Activated gamma-delta T cell (primary cell): ENCODE measurements at places on chromosomes 6 and 20.

DNA sequence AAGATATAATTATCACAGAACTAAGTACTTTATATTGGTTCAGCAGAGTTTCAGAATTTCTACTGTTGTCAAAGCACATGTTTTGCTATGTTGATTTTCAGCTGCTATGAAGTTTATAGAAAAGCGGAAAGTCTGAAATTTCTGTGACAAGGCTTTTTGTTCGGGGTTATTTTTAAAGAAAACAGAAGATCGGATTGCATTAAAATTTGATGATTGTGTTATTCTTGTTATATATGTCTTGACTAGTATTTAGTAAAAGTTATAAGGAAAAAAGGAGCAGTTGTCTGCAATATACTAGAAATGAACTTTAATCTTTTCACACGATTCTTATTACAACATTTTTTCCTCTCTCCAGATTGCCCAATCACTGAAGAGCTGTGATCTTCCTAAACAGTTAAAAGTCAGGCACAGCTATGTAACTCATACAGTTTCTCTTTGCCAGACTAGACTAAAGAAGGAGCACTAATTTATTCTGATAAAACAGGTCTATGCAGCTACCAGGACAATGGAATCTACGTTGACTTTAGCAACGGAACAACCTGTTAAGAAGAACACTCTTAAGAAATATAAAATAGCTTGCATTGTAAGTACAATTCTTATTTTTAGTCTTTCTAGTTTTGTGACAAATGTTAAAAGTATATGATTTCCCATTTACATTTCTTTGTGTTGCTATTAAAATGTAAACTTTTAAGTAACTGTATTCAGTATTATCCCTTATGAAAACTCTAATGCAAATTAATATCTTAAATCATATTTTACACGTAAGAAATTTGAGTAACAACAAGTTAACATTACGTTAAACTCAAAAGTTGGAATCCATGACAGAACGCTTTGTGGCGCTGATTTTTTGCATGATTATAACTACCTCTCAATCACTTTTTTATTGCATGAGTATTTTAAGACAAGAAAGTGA lies at the start of gene ENPP3:
Gene ENPP3 (plus strand): TSS at position 423 of the 913 bp plus-strand sequence. CDS start 83 bp downstream, at position 506.
- no peak for DNase-seq

DNA sequence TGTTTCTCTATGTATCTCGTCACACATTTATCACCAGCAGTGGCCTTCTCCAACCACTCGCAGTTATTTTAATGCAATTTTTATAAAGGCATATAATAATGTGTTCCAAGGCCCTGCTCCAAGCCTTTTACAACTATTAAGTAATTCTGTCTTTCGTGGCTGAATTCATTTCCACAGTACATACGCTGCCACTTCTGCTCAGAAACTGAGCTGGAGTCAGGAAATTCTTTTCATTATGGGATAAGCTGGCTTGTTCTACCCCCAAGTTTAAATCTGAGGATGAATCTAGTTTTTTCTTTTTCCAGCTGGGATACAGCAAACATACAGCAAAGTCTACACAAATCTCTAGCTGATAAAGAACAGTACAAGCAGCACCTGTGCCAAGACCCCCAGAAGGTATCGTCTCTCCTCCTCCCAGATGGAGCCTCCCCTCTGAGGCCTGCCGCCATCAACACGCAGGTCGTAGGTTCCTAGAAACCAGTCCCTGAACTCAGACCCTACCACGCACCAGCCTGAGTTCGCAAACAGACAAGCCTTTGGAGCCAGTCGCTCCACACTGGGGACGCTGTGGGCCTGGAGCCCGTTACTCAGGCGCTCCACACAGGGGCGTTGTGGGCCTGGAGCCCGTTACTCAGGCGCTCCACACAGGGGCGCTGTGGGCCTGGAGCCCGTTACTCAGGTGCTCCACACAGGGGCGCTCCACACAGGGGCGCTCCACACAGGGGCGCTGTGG lies 263.5 kb downstream of the THBS2 start:
- DNase-seq, result no peak

- DNase-seq, result no peak
These were observed 44.3 kb downstream of the USP49 start for GRCh38 chr6:41850861-41851260.

GRCh38 chr6:77425216-77425615 lies 38.1 kb downstream of the HTR1B start:
- no peak for DNase-seq

GRCh38 chr6:139515511-139515910 lies 141.1 kb upstream of the CITED2 start:
- no peak for DNase-seq

DNA sequence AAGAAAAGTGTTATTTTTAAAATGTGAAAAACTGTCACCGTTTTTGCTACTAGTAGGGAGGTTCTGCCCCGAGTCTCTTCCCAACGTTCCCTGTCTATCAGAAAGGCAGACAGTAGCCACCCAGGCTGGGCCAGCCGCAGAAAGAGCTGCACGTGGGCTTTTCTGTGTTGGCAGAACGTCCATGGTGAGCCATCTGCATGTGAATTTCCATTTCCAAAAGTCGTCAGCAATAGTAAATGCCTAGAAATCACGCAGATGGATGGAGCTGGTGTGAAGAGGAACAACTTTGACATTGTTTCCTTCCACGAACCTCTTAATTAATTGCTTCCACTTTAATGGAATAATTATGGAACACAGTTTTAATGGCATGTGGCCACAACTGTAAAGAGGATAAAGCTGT lies 97.5 kb downstream of the FAM120B start:
- no peak for DNase-seq

DNA sequence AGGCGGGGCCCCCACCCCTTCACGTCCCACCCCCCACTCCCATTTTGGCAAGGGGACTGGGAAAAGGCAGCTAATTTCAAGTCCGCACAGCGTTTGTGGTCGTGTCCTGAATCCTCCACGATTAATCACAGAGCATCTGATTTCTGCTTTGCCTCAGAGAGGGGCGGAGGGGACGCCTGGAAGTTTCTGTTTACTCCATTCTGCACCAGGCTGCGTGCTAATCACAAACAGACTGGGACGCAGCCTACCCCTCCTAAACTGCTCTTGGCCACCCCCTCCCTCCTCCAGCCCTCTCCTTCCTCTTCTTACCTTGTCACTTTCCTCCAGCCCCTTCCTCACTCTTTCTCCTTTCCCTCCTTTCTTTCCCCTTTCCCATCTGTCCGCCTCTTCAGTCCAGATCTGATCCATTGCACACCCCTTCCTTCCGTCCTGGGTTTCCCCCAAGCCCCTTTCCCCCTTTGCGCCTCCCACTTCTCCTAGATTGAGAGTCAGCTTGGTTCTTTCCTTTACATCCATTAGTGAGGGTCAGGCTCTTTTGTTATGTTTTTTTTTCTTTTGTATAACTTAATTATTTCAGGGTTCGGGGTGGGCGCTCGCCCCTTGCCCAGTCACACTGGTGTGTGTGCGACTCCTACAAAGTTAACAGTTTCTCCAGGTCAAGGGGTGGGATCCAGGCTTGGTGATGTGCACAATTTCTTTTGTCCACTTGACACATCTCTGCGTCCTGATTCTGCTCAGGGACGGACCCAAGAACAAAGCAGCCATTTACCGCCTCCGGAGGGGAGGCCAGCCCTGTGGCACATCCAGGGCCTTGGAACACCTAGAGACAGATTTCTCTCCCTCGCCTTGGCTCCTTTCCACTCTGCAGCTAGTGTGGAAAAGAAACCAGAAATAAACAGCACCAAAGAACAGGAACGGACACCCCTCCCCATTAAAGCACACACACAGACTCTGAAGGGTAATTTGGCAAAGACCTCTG lies 520 bp upstream of the RIPOR3 start:
- no peak for DNase-seq

DNA sequence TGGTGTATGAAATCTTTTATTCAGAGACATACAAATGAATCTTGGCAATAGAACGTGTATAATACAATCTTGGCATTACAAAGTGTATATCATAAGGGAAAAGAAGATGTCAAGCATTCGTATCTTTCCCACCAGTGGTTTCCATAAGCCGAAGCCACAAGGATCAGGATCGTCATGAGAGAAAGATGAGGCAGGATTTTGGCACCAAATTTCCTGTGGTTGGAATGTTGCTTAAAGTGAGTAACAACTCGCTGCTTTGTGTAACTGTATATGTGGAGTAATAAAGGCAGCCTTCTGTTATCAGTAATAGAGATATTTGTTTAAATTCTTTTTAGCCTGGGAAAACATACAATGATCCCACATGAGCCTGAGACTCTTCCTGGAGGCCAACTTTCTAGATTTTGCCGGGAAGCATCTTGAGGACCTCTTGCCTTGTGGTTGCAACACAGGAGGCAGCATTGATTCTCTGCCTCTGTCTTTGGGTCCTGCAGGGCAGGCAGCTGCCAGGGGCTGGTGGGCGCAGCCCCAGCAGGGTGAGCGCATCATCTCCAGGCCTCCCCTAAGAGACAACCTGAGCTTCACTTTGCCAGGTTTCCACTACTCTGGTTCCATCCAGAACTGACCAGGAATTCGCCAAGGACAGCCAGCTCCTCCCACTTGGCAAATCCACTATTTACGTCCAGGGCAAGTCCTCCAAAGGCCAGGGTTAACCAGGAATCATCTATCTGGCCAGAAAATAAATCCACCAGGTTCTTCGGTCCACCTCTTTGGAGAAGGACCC lies 230.9 kb upstream of the SULF2 start:
- no peak for DNase-seq

GRCh38 chr20:49149281-49150045 lies 38.7 kb downstream of the STAU1 start:
- no peak for DNase-seq
